ENCODE measurements at places on chromosomes 1 and 21.

- no peak for DNase-seq
Measured at GRCh38 chr1:92901699-92902405, 59.4 kb downstream of the DIPK1A start.

DNA sequence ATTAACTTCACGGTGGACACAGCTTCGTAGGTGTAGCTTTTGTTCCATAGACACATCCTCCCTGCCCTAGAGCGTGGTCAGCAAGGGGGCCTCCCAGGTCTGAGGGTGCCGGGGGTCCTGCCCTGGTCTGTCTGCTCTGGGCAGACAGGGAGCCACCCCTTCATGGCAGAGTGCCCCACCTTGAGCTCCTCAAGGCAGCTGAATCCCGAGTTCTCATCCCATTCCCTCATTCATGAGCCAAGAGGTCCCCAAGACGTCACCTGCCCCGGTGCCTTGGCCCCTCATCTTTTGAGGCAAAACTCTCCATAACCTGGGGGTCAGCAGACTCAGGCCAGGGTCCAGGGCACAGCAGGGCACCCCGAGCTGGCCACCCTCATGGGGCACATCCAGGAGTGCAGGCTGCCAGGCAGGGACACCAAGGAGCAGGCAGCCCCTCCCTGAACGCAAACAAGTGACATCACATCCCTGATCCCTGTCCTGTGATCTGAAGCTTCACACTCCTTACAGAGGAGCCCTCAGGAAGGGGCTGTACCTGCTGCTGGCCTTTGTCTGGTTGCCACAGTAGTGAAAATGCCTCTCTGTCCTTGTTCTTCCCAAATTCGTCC, 23.3 kb downstream of the UBASH3A start:
- DNase-seq = no peak

GRCh38 chr1:170145061-170145460, 698 bp upstream of the NTMT2 start:
- DNase-seq = no peak

DNA sequence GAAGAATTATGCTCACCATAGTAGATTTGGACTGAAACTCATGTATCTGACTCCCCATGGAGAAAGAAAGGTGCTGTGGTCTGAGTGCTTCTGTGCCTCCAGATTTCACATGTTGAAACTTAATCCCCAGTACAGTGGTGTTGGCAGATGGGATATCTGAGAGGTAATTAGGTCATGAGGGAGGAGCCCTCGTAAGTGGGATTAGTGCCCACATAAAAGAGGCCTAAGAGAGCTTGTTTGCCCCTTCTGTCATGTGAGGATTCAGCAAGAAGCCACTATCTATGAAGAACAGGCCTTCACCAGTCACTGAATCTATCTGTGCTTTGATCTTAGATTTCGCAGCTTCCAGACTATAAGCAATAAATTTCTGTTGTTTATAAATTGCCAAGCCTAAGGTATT, 150.1 kb downstream of the PLPP3 start:
- no peak for DNase-seq

DNA sequence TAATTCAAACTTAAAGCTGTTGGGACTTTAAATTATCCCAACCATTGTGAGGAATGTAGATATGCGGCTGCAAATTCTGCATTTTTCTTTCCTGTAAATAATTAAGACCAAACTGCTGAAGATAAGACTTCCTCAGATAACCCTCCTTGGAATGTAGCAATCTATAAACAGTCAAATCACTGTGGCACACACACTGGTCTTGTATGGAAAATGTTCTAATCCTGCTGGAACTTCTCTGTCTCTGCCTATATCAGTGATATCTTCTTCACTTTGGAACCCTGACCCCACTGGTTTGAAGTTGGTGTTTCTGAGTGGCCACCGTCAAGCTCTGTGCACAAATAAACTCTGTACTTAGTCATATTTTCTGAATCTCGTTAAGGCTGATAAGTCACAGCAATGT, 32.9 kb downstream of the HSF2BP start:
- no peak for DNase-seq

DNA sequence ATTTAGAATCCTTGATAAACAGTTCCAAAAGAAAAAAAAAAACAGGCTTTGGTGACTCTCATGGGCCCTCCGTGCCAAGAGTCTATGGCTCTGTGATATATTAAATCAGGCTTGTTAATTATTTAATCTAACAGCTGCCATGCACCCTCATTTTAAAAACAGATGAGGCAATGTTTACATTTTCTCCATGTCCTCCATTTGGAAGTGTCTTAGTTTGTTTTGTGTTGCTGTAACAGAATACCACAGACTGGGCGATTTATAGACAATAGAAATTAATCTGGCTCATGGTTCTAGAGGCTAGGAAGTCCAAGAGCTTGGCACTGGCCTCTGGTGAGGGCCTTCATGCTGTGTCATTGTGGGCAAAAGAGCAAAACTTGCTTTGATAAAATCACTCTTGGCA, 58.0 kb downstream of the B3GALT5 start:
- DNase-seq = no peak

- DNase-seq = no peak
Measured at GRCh38 chr1:208157769-208158168, 86.4 kb downstream of the PLXNA2 start.

DNA sequence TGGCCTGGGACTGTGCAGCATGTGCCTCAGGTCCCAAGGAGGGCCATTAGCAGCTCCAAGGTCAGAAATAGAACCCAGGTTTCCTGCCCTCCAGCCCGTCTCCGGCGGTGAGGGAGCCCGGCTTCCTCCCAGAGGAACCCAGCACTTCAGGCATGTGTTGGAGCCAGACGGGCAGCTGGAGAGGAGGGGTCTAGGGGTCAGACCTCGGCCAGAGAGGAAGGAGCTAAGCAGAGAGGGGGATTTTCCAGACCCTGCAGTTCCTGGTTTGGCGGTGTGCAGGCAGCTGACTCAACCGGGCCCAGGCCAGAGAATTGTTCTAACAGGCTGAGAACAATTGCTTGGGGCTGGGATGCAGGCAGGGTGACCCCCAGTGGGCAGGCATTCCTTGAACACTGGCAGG, 37.1 kb downstream of the HSPG2 start:
- no peak for DNase-seq

DNA sequence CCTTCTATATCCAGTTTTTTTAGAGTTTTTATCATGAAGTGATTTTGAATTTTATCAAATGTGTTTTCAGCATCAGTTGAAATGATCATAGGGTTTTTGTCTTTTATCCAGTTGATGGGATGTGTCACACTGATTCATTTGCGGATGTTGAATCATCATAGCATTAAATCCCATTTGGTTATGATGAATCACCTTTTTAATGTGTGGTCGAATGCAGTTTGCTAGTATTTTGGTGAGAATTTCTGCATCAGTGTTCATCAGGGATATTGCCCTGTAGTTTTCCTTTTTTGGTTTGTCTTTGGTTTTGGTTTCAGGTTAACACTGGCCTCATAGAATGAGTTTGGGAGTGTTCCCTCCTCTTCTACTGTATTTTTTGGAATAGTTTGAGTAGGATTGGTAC, 80.3 kb downstream of the DIRAS3 start:
- no peak for DNase-seq

DNA sequence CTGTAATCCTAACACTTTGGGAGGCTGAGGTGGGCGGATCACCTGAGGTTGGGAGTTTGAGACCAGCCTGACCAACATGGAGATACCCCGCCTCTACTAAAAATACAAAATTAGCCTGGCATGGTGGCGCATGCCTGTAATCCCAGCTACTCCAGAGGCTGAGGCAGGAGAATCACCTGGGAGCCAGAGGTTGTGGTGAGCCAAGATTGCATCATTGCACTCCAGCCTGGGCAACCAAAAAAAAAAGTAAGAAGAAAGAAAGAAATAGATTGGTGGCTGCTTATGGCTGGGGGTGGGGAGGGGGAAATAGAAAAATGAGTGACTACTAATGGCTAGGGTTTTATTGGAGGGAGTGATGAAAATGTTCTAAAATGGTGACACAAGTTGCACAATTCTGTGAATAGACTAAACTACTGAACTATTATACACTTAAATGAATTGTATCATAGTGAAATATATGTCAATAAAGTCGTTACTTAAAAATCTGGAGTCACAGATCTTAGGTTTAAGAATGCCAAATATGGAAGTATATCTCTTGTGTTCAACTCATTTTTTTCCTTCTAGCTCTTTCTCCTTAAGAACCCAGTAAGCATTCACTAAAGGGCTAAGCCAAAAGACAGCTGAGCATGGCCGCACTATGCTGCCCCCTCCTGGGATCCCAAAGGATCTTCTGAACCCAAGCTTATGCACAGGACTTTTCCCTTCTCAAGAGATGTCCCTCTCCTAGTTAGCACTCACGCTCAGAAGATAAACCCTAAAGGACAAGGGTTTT, 3.2 kb upstream of the NPL start:
- DNase-seq = peak; percentile 13

- peak; percentile 45 for DNase-seq
Measured at GRCh38 chr1:34786521-34787325, 5.7 kb downstream of the GJB3 start.

DNA sequence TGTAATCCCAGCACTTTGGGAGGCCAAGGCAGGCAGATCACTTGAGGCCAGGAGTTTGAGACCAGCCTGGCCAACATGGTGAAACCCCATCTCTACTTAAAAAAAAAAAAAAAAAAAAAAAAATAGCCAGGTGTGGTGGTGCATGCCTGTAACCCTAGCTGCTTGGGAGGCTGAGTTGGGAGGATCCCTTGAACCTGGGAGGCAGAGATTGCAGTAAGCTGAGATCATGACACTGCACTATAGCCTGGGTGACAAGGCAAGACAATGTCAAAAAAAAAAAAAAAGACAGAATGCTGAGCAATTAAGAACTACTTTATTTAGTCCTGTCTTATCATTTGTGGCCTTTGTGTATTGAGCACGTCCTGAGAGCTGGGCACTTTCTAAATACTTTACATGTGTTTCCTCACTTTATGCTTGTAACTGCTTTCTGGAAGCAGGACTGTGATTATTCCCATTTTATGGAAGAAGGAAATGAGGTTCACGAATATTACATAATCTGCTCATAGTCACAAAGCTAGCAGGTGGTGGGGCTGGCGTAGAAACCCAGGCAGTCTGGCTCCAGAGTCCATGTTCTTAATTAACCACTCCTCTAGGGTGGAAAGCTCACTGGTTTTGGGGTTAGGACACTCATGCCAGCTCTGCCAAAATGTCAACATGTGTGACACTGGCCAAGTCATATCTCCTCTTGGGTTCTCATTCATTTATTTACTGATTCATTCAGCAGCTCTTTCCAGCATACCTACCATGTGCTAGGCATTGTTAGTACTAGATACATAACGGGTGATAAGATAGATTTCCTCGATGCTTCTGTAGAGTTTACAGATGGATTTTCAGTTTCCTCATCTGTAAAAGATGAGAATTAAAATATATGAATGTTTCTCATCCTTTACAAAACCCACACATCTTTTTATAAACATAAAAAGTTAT, 57.7 kb downstream of the DDR2 start:
- DNase-seq = no peak

DNA sequence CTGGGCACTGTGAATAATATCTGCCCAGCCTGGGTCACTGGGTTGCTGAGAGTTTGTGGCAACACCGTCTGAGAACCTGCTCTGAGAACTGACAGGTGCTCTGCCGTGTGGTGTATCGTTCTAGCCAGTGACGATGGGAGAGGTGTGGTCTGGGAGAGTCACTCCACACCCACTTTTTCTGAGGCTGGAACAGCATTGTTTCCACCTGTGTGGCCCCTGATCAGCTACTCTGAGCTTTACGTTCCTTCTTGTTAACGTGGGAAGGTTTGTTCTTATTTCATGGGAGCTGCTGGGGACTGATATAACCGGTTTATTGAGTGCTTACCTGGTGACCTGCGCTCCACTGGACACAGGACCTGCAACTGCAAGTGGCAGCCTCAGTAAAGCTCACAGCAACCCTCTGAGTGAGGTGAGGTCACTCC, 34.8 kb upstream of the TENT5C start:
- DNase-seq = no peak

- DNase-seq = no peak
Measured at GRCh38 chr21:17613242-17613676, 558 bp upstream of the BTG3 start.

DNA sequence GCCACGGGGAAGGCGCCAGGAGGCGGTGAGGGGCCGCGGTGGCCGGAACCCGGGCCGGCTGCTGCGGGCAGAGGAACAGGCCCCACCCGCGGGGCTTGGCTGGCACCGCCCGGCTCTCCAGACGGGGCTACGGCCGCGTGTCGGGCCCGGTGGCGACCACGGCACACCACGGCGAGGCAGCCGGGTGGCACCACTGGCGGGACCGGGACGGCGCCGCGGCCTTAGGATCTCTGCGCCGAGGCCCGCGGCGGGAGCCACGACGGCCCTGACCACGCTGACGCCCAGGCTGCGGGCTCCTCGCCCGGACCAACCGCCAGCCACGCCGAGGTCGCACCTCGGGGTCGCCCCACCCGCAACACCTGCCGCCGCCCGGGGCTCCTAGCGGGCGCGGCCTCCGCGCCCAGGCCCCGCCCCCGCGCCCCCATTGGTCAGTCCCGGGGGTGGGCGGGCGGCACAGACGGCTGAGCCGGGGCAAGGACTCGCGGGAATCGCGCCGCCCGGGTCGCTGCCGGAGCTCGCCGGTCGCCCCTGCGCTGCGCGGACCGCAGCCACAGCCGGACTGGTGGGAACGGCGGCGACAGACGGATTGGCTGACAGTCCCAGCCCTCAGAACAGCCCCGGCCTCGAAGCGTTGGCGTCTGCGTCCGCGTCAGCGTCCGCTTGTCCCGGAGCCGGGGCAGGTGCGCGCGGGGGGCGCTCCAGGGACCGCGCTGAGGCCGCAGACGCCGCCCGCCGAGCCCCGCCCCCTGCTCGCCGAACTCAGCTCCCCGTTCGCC, at the start of gene BMP8A:
BMP8A (plus strand) TSS at position 491 of the 776 bp plus-strand sequence. CDS start 356 bp downstream, outside the sequence.
- DNase-seq = peak; percentile 82

DNA sequence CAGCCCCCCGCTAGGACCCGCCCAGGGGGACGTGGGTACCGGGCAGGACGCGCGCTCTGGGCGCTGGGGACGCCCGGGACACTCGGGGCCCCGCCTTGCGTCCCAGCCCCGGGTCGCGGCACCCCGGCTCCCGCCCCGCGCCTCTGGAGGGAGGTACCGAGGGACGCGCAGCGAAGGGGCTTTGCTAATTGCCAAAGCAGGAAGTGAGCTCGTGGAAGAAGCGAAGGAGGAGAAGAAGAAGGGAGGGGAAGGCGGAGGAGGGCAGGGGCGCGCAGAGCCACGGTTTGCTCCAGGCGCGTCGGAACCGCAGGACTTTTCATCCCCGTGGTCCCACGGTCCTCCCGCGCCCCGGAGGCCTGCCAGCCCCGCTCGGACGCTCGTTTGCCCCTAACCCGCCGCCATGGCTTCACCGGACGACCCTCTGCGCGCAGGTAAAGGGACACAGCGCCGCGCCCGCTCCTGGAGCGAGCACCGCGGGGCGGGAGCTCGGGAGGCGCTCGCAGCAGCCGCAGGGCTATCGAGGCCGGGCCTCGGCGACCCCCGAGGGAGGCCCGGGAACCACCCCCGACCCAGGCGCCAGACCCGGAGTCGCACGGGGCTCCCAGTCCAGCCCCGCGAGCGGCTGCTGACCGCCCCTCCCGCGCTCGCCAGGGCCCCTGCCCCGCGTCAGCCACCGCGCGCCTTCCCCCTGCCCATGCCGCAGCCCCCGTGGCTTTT, 1.3 kb downstream of the EDARADD start:
- DNase-seq = no peak

DNA sequence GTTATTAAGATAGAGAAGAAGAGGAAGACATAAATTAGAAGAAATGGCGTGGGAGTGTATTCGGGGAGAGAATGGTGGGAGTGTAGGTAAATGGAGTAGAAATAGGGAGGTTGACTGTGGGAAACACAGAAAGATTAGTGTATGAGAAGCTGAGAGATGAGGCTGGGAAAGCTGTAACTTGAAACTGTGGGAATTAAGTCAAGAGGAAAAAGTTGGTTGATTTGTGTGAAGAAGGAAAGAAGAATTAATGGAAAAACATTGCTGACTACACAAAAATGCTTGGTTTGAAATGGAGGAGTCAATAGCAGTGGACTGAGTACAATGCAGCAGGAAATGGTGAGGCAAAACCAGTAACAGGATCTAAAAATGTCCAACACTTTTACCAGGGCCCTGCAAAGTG, 448.3 kb downstream of the PTPRC start:
- no peak for DNase-seq

Measured in NCI-H1930 (cell line).